ENCODE measurements at places on chromosomes 13 and 19.

GRCh38 chr19:9597027-9597426 lies 12.7 kb upstream of the ZNF121 start:
- DNase-seq, result no peak

DNA sequence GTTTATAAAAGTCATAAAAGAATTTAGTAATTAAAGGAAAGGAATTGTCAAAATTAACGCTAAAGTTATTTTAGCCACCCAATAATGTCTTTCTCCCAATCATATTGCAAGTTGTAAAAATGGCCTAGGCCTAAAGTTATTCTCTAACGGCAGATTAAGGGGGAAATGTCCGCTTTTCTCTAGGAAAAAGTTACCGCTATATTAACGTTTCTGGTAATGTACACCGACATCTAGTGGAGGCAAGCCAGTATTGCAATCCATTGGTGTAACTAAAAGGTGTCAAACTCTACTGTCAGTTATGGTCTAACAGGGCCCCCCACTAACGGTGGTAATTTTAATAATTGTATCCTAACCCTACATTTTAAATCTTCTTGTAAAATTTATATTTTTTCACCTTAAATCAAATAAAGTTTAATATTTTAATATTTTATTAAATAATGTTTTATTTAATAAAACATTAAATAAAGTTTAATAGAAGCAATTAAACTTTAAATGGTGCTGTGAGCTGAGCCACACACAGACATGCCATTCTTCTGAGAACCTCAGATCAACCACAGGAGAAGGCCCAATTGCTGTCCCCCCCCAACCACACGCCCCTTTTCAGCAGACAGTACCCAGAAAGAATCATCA lies 35.9 kb upstream of the ZSCAN5A start:
- no peak for DNase-seq

DNA sequence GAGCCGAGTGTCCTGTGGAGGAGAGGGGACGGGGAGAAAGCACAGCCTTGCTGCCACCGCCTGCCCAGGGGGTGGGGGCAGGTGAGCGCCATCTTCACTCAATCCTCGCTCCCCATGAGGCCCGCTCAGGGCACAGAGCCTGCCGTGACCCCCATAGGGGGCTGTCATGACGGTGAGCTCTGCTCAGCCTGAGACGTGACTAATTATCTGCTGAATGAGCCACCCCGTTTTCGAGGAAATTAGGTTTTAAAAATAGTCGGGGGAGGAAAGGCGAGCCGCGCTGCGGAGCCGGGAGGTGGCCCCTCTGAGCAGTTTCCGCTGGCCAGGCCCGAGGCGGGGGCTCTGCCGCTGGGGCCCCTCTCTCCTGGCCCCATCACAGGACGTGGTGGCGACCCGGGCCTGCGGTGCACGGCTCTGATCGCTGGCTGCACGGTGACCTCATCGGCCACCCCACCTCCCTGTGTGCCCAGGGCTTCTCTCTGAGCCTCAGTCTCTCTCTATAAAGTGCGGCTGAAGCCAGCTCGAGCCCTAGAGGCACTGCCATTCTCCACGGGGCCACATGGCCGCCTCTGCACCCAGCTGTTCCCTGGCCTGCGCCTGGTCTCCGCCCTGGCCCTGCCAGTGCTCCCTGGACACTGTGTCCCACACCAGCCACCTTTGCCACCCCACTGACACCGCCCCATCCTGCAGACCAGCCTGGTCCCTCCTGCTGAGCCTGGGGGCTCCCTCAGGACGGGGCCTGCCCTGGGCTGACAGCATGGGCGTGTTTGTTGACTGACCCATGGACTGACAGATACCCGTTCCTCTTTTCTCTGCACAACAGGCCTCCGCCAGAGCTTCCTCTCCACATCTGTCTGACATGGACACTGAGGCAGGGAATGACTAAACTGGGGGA lies 28.3 kb downstream of the PIP5K1C start:
- no peak for DNase-seq

GRCh38 chr13:31951215-31951678 lies 80.3 kb upstream of the FRY start:
- DNase-seq, result no peak

- no peak for DNase-seq
Measured at GRCh38 chr13:68676513-68677115, 1431.0 kb upstream of the ATXN8OS start.

DNA sequence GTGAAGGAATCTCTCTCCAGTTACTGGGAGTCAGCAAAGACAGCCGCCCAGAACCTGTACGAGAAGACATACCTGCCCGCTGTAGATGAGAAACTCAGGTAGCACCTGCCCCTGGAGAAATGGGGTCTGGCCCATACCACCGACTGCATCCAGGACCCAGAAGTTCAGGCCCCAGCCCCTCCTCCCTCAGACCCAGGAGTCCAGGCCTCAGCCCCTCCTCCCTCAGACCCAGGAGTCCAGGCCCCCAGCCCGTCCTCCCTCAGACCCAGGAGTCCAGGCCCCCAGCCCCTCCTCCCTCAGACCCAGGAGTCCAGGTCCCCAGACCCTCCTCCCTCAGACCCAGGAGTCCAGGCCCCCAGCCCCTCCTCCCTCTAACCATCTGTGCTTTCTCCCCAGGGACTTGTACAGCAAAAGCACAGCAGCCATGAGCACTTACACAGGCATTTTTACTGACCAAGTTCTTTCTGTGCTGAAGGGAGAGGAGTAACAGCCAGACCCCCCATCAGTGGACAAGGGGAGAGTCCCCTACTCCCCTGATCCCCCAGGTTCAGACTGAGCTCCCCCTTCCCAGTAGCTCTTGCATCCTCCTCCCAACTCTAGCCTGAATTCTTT lies 3.0 kb downstream of the APOC2 start:
- no peak for DNase-seq

DNA sequence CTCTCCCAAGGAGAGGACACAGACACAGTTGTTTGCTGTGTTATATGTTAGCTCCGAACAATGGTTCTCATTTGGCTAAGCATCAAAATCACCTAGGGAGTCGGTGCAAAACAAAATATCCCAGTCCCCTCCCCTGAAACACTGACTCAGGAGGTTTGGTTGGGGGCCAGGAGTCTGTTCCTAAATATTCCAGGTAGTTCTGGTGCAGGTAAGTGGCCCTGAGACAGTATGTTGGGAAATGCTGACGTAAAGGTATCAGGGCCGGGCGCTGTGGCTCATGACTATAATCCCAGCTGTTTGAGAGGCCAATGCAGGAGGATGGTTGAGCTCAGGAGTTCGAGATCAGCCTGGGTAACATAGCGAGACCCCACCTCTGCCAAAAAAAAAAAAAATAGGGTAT lies 2.3 kb upstream of the MAP2K7 start:
- no peak for DNase-seq

- DNase-seq, result no peak
Measured at GRCh38 chr13:68813180-68813796, 1294.3 kb upstream of the ATXN8OS start.

DNA sequence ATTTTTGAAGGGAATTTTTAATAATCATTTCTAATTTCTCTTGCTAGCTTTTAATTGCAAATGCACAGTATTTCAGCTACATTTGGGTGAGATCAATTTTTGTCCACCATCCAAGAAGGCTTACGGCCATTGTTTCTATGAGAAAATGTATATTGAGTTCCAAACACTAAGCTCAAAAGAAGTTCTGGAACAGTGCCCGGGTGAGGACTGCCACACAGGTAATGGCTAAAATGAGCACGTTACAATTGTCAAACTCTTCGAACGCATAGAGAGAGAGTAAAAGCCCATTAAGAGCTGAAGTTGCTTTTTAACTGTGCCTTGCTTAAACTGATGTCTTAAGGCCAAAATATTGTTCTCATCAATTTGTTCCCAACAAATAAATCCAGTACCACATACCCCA lies 755.0 kb downstream of the DIAPH3 start:
- no peak for DNase-seq

DNA sequence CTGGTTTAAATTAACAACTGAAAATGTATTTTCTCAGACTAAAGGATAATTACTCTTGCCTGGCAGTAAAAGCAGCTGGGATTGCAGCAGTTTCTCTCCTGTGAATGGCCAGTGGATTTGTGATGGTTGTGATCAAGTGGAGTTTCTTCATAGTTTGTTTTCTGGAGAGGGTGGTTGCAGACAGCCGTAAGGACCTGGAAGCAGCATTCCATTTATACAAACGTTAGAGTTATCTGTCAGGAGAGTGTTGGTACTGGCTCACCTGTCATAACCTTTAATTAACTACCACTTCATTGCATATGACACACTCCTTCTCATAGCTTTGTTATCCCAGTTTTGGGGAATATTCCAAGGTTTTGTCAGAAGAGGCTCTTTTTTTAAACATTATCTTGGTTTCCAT lies 258.4 kb upstream of the SLC10A2 start:
- no peak for DNase-seq

DNA sequence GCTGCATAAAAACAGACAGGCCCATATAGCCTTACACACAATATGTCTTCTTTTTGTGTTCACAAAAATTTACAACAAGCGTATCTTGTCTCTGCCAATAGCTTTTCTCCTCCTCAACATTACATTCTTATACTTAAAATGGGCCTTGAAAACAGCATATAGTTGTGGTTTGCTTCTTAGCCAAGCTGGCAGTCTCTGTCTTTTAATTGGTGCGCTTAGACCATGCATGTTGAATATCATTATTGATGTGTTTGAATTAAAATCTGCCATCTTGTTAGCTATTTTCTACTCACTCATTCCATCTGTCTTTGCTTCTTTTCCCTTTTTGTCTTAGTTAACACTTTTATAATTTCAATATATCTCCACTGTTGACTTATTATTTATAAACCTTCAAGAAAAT lies 76.4 kb downstream of the ING1 start:
- DNase-seq, result no peak

- no peak for DNase-seq
Measured at GRCh38 chr13:103358255-103358932, 292.2 kb upstream of the SLC10A2 start.

DNA sequence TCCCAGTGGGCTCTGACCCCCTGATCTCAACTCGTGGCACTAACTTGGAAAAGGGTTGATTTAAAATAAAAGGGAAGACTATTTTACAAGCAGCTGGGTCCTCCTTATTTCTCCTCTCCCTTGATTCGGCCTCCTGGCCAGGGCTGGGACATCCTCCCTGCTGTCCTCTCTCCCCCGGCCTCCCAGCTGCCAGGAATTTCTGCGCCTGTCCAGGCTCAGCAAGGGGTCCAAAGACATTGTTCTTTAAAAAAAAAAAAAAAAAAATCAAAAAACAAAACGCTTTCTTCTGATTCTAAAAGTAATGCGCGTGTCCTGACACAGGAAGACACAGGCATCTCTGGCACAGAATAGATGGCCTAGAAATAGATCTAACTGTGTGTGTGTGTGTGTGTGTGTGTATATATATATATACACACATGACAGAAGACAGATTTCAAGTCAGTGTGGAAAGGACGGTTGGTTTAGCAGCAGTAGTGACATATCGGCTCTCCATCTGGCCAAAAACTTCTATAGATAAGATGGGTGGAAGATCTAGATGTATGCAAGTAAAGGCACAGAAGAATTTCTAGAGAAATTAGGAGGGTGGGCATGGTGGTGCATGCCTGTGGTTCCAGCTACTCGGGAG lies 12.3 kb upstream of the LENG8 start:
- DNase-seq, result no peak

GRCh38 chr19:35216833-35217648 lies 11.5 kb downstream of the FAM187B start:
- peak; percentile 12 for DNase-seq

DNA sequence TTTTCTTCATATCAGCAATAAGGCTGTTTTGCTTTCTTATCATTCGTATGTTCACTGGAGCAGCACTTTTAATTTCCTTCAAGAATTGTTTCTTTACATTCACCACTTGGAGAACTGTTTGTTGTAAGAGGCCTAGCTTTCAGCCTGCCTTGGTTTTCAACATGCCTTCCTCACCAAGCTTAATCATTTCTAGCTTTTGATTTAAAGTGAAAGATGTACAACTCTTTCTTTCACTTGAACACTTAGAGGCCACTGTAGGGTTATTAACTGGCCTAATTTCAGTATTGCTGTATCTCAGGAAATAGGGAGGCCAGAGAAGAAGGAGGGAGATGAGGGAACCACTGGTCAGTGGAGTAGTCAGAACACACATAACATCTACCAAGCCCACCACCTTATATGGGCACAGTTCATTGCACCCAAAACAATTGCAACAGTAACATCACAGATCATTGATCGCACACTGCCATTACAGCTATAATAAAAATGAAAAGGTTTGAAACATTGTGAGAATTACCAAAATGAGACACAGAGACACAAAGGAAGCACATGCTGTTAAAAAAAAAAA lies 181.4 kb upstream of the TUBA3C start:
- DNase-seq, result no peak

DNA sequence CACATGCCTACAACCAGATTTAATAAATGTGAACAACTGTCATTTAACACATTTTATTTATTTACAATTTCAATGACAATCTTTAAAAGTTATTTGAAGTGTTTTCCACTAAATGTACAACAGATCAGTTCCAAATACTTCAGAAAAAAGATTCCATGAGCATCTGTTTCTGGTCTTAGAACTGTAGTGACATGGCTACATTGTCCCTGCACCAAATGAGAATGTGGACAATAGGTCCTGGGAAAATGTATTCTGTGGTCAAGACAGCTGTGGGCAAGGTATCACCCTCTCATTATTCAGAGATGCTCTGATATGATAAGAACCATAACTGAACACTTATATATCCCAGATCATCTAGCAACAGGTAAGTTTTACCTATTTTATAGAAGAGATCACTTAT lies 43.7 kb downstream of the ELF1 start:
- DNase-seq, result no peak

GRCh38 chr13:42047561-42048341 lies 697 bp upstream of the DGKH start:
- no peak for DNase-seq

DNA sequence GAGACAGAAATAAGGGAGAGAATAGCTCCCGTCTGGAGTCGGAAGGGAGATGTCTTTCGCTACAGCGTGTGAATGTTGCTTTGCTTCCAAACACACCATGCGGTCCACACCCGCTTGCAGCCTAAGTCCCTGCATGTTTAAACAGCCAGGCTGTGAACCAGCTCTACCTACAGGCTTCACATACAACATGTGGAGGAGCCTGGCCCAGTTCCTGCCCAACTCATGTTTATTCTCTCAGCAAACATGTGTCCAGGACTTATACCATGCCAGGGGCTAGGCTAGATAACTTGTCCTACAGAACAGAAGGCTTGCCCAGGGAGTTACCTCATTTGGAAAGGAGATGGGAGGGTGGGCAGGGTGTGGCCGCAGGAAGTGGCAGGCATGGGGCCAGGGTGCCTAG lies 181.5 kb downstream of the FOXO1 start:
- no peak for DNase-seq

DNA sequence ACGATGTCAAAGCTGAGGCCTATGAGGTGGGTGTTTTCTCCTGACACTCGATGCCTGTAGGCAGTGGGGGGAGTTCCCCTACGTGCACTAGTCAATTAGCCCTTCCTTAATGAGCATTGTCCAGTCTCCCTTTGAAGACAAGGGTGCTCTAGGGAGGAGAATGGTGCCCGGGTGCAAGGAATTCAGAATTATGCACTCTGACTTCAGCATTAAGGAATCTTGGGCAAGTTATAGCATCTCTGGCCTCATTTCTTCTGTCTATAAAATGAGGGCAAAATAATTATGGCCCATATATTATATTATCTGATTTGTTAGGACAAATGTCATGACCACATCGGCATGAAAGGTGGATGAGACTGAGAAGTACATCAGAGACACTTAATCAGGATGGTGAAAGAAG lies 82.1 kb upstream of the SLC7A1 start:
- DNase-seq, result no peak
